Stimulated activated CD4-positive, alpha-beta T cell treated with anti-CD3 and anti-CD28 coated beads, TNF-alpha, amount 100 ng/mL, for 24 hours (primary cell): ENCODE measurements at places on chromosomes 3 and 15.

GRCh38 chr3:56042326-56042951 is 425.8 kb downstream of the ERC2 start:
- DNase-seq = no peak

- DNase-seq = no peak
These were observed 4.7 kb downstream of the CEP152 start for GRCh38 chr15:48806151-48806550.

DNA sequence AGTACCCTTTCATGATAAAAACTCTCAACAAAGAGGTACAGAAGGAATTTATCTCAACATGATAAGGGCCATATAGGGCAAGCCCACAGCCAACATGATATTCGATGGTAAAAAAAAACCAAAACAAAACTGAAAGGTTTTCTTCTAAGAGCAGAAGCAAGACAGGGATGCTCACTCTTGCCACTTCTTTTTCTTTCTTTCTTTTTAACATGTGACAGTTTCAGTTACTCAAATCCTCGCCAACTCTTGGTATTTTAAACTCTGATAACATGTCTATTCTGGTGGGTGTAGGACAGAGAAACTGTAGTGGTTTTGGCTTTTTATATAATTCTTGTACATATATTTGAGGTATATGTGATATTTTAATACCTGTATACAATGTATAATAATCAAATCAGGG is 74.0 kb upstream of the NMNAT3 start:
- no peak for DNase-seq

DNA sequence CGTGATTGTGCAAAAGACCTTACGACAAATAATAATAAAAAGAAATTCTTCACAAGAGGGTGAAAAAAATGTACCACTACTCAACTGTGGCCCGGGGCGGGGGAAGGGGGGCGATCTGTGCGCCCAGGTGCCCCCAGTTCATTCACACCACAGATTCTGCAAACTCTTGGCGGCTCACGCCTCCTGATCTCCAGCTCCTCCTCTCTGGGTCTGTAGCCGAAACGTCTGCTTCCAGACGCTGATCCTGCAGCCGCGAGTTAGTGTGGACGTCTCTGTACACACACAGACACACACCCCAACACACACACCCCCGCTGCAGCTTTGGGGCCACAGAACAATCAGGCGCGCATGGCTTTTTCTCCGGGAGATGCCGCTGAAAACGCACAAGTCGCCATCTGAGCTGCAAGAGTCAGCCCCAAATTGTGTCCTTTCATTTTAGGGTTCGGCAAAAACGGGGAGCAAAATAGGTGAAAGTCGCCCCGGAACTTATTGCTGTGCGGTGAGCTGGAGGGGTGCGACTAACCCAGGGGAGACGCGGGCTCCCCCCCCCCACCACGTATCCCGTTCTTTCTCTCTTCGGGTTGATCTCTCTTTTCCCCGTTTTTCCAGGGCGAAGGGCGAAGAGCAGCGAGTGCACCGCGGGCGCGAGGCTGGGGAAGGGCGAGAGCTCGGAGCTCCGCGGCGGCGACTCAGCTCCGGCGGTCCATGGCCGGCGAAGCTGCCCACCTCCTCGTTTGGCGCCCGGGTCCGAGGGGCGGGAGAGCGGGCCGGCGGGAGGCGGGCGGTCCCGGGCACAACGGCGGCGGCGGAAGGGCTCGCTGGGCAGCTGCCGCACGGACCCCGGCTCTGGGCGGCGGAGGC is 505 bp upstream of the WNT5A start:
- DNase-seq = no peak

DNA sequence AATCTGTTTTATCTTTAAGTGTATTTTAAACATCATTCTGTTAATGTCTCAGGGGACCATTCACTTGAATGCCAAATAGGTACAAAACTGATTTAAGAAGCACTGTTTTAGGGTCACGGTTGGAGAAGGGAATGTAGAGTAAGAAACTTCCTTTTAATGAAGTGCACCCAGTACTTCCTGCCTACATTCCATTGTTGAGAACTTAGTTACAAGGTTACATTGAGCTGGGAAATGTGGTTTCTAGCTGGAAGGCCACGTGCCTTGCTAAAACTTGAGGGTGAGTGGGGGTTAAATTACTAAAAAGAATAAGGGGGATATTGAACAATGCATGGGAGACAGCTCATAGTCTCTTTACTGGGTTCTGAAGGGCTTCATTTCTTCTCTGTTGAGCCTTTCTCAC is 78.3 kb upstream of the TBC1D5 start:
- DNase-seq = no peak

DNA sequence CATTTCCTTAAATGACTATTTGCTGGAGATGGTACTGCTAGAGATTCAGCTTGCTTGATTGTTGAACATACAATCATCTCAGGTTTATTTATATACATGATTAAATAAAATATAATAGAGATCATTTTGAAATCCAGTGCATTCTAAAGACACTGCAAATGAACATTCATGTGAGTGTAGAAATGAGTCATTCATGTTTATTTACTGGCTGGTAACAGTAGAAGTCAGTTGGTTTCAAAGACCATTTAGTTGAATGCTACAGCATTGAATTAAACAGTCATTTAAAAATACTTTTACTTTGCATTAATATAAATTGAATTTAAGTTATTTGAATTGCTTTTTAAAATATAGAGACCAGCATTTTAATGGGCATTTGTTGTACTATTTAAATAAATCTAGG is 551.9 kb upstream of the GOLIM4 start:
- no peak for DNase-seq

- no peak for DNase-seq
These were observed 702 bp downstream of the NDUFB4 start for GRCh38 chr3:120596853-120597223.

DNA sequence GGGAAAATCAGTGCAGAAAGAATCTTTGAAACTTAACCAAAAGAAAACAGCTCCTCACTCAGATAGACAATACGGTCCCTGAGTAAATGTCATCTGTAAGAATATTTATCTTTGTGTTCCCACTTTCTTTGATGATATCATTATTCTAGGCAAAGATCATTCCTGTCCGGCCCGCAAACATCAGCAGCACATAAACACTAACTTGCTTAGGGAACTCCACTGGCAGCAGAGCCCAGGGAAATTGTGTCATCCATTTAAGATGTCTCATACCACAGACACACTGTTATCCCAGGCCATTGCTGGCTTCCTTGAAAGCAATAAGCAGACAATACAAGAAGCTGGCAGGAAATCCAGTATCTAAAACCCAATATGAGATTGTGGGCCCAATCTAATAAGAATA is 20.1 kb upstream of the CD96 start:
- DNase-seq = no peak

DNA sequence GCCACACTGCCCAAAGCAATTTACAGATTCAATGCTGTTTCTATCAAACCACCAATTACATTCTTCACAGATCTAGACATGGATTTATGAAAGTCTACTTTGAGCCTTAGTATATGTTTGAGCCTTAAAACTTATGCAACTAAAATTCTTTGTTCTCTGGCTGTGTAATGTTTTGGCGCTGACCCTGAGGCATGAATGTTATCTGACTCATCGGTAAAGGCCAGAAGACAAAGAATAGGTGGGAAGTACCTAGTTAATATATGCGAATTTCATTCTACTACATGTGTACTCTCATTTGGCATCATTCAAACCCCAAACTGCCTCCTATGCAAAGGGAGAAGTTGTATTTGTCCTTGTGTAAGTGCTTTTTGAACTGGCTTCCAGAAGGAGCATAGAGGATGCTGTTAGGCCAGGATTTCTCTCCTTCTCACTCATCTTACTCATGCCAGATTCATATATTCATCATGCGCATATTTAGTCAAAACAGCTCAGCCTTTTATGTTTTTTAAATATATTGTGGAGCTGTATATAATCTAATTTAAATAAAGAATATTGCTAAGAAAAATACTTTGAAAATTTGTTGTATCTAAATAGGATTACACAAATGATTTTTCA is 204.2 kb downstream of the NFKBIZ start:
- no peak for DNase-seq

DNA sequence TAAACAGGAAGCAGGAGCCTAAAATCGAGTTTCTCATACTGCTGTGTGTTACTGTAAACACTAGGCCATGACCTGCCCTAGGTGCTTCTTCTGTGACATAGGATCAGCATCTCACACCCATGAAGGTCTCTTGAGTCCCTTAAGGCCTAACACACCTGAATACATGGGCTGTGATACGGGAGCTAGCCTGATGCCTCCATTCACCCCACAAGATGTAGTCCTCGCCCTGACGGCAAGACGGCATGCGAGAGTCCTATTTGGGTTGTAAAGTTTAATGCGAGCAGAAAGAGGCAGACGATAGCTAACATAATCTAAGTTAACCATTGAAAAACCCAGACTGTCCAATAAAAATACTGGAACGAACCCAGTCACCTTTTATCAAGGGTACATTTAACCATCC is 241.1 kb upstream of the ICE2 start:
- no peak for DNase-seq

DNA sequence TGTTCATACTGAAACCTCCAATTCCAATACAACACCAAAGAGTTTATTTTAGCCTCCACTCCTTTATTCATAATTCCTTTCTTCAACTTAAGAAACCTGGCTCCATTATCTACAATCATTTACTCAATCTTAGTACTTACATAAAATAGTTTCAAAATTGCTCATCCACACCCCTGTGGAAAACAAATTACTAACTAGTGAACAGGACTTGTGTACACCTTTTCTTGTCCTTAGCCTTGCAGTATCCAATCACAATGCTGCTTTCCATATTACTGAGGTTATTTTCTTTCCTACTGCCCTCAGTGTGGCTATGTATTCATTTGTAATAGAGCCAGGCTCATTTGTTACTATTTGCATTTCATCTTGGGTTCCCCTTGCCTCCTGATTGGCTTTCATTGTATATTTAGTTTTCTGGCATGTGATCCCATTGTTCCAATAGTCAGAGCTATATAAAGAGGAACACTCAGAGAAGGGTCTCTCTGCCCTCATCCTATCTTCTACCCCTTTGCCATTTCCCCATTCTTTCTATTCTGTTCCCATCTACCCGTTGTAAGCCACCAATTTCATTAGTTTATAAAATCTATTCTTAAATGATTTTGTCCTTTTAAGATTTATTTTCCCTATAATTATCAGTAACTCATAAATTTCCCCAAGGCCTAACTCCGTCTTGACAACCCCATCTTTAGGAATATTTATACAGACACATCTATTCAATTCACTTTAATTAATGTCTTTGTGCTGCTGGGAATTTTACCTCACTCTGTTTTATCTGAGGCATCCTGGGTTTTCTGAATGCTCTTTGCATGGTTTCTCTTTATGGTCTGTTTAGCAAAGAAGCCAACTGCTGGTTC is 67.9 kb upstream of the RBP1 start:
- no peak for DNase-seq

DNA sequence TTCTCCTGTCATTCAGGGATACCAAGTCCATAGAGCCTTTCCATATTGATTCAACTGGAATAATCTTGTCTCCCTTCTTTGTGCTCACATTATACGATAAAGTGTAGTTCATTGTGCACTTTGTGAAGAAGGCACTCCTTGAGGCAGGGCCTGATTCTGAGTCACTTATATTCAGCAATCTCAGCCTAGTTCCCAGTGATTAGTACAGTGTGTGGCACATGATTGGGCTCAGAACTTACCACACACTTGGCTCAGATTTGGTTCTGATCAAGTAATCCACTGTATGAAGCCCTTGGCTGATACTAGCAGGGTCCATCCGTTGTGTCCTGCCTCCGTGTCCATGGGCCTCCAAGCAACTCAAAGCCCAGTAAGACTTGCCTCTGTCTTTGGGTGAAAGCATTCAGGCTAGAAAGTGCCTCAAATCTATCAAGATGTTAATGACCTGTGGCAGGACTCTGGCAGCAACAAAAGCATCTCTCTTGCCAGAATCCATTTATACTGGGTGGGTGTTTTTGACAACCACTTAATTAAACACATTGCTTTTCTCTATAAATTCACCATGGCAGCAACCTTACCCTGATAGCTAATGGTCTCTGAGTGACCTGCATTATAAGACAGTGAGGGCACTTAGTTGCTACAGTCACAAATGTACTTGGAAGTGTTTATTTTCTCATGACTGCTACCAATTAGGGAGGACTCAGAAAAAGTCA is 51.3 kb downstream of the TPRG1 start:
- no peak for DNase-seq

- no peak for DNase-seq
These were observed 39.8 kb downstream of the CCDC12 start for GRCh38 chr3:46936733-46937250.

DNA sequence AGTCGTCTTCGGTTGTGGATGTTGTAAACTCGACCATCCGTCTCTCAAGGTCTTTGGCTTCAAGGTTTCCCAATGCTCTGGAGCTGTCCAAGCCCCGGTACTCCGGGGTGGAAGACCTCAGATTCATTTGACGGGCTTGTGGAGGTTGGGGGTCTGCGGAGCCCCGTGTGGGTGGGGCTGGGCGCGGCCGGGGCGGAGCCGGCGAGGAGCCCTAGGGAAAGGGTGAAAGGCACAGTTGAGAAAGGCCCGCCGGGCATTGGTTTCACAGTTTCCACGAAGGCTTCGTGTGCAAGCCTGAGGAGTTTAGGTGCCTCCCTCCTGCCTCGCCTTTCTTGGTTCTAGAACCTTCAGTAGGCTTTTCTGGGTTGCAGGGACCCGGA is 360 bp upstream of the MGA start:
- DNase-seq = no peak

- DNase-seq = no peak
These were observed 143.6 kb downstream of the OPA1 start for GRCh38 chr3:193736616-193737015.

DNA sequence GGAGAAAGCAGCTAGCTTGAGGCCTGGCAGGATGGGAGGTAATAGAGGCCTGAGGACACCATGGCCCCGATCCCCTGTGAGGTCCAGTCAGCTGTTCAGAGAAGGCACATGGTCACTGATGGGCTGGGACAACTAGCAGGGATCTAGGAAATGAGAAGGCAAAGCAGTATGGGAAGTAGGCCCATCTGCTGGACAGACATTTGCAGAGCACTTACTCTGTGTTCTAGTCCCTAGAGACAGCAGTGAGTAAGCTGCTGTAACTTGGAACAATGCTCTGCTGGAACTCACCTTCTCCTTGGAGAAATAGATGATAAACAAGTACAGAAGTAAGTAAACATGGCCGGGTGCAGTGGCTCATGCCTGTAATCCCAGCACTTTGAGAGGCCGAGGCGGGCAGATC is 7.1 kb downstream of the ECE2 start:
- DNase-seq = no peak

DNA sequence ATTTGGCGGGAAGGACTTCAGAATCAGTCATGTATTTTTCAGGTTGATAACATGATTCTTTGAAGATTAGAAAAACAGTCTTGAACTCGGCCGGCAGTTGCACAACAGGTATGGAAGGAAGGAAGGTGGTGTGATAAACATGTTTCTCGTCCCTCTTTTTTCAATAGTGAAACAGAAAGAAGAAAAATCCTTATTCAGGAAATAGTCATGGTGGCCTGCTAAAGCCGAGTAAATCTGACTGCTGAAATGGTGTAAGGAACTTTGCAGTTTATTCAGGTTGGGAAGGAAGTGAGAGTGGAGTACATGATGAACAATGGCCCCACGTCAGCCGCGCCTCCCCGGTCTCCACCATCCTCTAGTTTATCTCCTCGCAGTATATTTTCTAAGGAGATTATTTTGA is 6.7 kb downstream of the RASGRP1 start:
- no peak for DNase-seq
